HFF-Myc (cell line): ENCODE measurements at places on chromosomes 6 and 20.

GRCh38 chr6:122994256-122994655 lies 1.8 kb upstream of the CLVS2 start:
- no peak for DNase-seq

GRCh38 chr6:10561611-10562199 lies 40.6 kb downstream of the GCNT2 start:
- no peak for DNase-seq

DNA sequence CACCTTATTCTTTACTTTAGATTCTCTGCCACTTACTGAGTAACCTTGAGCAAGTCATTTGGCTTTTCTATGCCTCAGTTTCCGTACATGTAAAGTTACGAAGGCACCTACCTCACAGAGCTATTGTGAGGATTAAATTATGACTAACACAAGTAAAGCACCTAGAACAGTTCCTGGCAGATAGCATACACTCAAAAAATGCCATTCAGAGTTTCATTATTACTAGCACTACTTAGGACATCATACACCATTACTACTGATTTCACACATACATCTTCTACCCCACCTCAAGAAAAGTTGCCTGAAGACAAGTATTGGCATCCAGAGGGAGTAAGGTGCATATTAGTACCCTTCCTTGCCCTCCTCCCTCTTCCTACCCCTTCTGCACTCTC lies 107.8 kb downstream of the OGFRL1 start:
- no peak for DNase-seq

DNA sequence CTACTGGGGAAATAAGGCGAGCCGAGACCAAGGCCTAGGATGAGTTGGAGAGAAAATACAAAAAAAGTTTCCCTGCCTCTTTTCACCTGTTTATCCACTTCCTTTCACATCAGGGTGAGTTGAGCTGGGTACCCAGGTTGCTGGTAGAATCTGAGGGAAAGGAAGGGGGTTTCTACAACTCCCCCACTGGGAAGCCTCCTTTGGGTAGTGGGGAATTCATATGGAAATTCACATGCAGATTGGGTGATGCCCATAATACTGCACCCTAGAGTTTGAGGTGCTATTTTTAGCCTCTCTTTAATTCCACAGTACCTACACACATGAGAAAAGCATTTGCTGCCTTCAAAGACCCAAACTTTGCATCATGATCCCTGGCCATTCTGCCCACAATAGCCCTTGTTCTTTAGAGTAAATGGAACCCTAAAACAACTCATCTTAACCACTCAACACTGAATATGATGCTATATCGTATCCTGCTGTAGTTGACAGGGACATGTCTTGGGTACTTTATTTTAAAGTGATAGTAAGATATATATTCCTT lies 2.7 kb downstream of the OSTM1 start:
- no peak for DNase-seq

GRCh38 chr6:113819169-113819830 lies 37.8 kb upstream of the MARCKS start:
- no peak for DNase-seq

- DNase-seq, result no peak
Measured at GRCh38 chr6:114735025-114735735, 392.4 kb upstream of the HS3ST5 start.

- DNase-seq, result no peak
Measured at GRCh38 chr20:23167431-23167830, 81.3 kb upstream of the CD93 start.

DNA sequence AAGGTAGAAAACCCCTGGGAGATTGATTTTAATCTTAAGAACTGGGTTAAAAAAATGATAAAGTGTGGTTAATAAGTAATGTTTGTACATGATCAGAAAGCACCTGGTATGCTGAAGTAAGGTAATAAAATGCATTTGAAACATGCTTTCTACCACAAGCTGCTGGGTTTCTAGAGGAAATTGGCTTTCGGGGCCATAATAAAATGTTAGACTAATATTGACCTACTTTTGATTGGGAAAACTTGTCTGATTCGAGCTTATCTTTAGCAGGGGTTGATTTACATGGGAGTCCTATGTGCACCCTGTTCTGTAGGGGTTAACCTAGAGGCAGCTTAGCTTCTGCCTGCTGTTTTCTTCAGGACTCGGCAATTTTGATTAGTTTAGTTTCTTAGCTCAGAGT lies 50.5 kb downstream of the CRYBG1 start:
- DNase-seq, result no peak

DNA sequence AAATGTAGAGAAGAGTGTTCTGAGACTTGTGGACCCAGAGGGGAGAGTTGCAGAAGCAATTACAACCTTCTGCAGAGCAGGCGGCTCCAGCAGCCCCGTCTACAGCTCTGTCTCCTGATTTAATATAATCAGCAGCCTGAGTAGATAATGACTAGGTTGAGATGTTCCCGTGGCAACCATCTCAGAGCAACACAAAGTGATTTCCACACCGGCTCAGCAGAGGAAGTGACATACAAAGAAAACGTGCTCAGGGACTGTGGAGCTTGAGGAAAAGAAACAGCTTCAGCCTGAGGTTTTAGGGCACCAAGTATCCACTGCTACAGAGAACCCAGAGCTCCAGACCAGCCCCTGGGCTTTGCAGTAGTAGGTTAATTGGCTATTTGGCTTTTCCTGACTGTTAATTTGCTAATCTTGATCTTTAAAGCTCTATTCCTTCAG lies 136.4 kb downstream of the MTFR2 start:
- peak; percentile 32 for DNase-seq

- no peak for DNase-seq
Measured at GRCh38 chr6:126824226-126824625, 294.2 kb upstream of the RSPO3 start.

- DNase-seq, result no peak
Measured at GRCh38 chr20:43913291-43914025, 1.2 kb upstream of the TOX2 start.

DNA sequence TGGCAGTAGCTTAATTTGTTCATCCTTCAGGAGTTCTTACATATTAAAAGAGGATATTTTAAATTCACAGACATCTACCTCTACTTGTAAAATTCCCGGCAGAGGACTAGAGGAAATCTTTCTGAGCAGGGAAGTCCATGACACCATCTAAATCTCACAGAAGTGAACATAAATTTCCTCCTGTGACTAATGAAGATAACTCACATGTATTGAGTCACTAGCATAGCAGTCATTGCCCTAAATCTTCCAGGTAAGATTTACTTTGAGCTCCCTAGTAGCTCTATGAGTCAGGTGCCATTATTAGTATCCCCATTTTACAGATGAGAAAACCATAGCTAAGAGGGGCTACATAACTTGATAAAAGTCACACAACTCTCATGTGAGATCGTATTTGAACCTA lies 1058.6 kb upstream of the FLRT3 start:
- DNase-seq, result no peak

DNA sequence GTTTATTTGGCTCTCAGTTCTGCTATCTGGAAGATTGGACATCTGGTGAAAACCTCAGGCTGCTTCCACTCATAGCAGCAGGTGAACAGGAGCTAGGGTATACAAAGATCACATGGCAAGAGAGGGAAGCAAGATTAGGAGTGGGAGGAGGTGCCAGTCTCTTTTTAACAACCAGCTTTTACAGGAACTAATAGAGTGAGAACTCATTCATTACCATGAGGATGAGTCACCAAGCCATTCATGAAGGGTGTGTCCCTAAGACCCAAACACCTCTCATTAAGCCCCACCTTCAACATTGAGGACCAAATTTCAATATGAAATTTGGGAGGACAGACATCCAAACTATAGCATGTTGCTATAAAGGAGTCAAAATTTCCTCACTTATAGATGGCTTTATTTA lies 85.4 kb upstream of the HCRTR2 start:
- no peak for DNase-seq

GRCh38 chr6:15615802-15616201 lies 47.0 kb downstream of the DTNBP1 start:
- DNase-seq, result no peak

DNA sequence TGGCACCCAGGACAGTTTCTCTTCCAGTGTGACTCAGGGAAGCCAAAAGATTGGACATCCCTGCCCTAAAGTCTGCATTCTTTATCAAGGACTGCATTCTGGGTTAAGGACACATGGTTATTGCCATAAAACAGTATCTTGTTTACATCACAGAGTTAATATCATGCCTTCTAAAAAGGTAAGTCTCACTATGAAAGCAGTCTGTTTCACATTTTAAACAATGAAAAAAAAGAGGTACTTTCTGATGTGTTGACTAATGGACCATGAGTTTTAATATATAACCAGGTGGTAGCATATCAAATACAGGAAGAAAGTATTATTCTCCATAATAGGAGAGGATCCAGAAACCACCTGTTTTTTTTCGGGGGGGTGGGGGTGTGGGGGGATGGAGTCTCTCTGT lies 93.7 kb downstream of the TIAM2 start:
- no peak for DNase-seq

DNA sequence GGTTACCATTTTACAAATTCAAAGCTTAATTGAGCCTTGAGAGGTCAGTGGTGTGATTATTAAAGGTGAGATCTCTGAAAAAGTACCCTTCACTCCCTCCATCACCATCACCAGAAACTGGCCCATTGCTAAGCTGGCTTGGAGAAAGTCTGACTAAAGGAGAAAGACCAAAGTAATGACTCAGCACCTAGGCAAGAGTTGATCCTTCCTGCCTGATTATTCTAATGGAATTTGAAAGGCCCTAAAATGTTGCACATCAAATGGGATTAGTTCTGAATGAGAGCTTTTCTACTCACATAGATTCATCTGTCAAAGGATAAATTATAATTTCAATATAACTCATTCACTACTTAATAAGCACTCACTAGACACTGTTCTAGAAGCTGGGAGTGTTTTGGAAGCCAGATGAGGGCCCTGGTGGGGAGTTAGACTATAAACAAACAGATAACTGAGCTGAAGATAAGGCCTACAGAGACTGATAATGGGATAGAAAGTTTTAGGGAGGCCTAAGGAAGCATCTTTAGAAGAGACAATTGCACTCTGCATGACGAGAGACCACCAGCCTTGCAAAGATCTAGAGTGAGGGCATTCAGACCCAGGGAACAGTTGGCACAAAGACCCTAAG lies 366.7 kb downstream of the SYNE1 start:
- DNase-seq, result no peak

DNA sequence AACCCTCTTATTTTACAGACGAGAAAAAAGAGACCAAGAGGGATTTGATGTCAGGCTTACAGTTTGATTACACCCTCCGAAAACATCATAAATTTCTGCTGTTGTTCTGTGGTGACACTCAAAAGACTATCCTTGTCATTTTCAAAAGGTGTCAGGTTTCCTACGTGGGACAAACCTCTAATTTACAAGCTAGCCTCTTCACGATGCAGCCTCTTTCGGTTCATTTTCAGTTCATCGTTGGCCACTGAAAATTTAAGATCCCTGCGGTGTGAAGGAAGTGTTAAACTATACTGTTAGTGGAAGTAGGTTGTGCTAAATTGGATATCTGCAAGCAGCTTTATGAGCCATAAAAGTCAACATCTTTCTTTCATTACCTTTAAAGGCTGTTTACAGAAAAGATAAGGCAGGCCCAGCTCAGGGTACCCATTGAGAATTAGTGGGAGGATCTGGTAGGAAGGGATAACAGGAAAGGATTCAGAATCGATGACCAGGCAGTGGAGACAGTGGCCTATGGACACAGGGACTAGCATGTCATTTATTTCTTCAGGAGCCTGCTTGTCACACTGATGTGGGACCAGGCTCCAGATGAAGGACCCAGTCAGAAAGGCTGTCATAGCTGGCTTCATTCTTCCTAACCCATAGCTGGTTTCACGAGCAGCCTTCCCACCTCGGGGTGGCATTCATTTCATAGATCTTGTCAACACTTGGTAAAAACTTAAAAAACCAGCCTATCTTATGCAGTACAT lies 329.1 kb upstream of the SOX4 start:
- no peak for DNase-seq
